ENCODE measurements at places on chromosomes 3 and 15. TPM values are rescaled to one million over a fixed set of nuclear protein-coding genes. Genes with fewer than 3 reads are reported as not detected.

GRCh38 chr3:150483226-150483625 lies 63.1 kb downstream of the SERP1 start:
- no peak for DNase-seq

GRCh38 chr15:59178151-59178695 lies 28.4 kb upstream of the LDHAL6B start:
- no peak for DNase-seq

DNA sequence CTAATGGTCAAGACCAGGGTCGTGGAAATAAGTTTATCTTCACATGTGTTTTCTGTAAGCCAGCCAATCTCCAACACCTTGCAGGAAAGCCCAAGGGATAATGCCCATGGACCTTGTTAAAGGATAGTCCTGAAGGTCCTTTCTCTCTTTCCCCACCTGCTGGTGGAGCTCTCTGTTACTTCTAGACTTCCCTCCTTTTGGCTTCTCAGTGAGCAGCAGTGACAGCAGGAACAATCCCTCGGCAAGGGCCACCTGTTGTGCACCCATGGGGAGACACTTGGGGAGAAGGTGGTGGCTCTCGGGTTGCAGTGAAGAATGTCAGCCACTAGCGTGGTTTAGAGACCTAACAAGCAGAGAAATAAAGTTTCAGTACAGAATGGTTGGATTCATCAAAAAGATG lies 84.0 kb upstream of the OSBPL11 start:
- DNase-seq, result no peak

DNA sequence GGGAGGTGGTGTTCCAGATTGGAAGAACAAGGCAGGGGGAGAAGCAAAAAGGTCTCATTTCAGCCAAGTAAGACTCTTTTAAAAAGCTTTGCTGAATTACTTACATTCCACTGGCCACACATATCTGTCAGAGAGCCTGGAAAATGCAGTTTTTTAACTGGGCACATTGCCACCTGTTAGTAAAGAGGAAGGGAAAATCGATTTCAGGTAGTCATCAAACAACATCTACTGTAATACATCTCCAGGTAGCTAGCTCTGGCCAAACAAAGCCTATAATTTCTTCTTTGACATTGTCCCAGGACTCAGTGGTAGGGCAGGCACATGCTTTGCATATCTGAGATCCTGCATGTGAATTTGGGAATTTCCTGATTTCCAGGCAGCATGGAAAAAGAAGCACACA lies 480.7 kb upstream of the SUCLG2 start:
- no peak for DNase-seq

- DNase-seq, result no peak
Measured at GRCh38 chr3:94004301-94004910, 24.0 kb downstream of the STX19 start.

The ST3GAL6 gene
- 2.4 TPM for polyA plus RNA-seq

The VIPR1 gene
- polyA plus RNA-seq, result 24.5 TPM

All from sigmoid colon (tissue), 7 donors.